ENCODE measurements at places on chromosomes 13 and 19. TPM values are rescaled to one million over a fixed set of nuclear protein-coding genes. Genes with fewer than 3 reads are reported as not detected.
A peak's percentile ranks its signal among the peaks of the same experiment; 100 is the strongest.

DNA sequence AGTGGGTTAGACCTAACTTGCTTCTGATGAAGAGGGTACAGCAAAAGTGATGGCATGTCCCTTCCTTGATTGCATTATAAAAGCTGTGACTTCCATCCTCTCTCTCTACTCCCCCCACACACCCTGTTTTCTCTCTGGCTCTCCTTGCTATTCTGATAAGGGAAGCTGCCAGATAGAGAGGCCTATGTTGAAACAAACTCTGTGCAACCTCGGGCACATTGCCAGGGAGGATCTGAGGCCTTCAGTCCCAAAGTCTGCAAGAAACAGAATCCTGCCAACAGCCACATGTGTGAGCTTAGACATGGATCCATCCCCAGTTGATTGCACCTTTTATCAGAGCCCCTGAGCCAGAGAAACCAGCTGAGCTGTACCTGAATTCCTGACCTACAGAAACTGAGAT is 44.8 kb upstream of the ARGLU1 start:
- no peak for DNase-seq

DNA sequence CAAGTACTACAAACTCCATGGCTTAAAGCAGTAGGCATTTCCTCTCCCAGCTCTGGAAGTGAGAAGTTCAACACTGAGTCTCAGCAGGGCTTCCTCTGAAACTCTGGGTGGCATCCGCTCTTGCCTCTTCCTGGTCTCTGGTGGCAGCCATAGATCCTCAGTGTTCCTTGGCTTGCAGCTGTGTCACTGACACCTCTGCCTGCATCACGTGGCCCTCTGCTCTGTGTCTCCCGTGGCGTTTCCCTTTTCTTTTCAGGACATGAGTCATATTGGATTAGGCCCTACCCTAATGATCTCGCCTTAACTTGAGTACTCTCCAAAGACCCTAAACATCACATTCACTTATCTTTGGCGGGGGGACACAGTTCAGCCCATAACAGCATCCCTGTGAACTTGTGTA is 466.7 kb downstream of the MYO16 start:
- peak; percentile 59 for DNase-seq

GRCh38 chr13:80469853-80470381 is 129.0 kb upstream of the SPRY2 start:
- peak; percentile 81 for DNase-seq

DNA sequence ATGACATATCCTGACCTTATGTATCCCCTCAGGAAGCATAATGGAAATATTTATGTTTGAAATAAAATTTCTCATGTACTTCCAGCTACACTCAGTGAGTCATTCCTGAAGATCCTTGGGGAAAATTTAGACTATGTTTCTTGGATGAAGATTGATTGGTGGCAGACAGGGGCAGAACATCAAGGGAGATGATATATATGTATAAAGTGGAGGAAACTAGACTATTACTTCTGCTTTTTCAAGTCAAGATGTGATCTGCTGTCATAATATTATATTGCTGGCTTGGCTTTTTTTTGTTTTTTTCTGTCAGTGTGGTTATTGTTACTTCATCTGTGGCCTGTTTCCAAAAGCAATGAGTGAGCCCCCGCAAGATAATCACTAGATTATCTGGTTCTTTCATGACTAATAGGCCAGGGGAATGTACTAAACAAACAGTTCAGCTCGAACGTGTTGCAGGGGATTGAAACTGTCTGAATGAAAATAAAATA is 87.2 kb upstream of the TNFSF11 start:
- DNase-seq, result peak; percentile 75

DNA sequence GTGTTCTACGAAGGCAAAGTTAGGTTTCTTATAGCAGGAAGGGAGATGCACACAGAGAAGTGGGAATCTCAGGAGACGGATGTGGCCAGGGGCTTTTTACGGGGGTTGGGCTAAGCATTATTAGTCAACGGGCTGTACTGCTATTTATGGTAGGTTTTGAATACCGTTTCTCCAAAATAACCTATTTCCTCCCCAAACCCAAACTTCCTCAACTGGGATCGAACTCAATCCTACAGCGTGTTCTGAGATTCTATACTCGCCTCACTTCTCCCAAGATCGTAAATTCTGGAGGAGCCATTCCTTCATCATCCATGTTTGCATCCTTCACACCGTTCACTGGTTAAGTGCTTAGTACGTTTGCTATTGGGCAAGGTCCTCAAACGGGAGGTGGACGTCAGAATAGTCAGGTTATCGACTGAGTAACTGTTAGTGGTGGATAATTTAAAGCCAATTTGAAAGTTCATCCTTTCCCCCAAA is 1.2 kb upstream of the TRIM13 start:
- DNase-seq, result no peak

DNA sequence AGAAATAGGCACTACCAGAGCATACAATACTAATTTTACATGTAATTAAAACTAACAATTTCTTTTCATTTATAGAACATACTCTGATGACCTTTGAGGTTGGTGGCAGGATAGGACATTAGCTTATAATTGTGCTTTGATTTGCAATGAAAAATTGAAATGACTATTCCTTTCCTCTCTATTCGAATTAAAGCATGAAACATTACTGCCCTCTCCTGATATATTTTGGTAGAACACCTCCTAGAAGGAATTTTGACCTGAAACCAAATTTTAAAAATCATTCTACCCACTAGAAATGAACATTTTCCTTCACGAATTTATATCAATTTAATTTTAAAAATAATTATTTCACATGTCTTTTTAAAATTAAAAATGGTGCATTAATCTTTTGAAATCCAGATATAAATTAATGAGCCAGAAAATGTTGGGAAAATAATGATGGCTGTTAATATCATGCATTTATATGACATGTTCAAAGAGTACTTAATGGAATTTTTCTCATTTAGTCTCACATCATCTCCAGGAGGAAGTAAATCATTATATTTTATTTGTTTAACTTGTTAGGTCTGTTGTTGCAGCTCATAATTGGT is 556.3 kb upstream of the ARGLU1 start:
- peak; percentile 21 for DNase-seq

DNA sequence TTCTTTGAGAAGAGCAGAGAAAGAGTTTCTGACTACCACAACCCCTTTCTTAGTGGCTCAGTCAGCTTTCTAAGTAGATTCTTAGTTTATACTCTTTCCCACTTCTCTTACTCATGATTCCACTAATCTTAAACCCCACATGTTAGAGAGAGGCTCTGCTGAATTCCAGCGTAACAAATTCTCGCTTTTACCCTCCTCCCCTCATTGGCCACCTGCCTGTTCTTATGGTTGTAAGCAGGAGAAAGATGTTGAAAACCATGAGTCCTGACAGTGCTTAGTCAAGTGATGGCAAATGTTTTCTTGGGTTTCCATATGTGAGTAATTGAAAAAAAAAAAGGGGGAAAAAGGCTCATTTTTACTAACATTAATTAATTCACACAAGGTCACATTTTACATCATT is 125.9 kb downstream of the ZDHHC20 start:
- DNase-seq, result no peak

DNA sequence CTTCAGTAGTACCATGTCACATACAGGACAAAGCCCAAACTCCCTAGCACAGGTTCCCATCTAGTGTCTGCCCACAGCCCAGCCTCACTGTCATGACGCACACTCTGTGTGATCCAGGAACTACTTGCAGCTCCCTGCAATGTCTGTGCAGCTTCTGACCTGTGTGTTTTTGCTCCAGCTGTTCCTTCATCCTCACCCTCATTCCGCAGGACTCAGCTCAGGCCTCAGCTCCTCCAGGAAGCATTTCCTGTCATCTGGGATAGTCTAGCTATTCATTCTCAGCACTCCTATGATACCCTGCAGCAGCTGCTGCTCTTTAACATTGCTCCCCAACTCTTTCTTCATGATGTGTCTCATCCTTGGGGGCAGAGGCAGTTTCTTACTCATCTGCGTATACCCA is 56.1 kb downstream of the ENOX1 start:
- DNase-seq, result peak; percentile 91

GRCh38 chr19:10876459-10877240 is 5.3 kb downstream of the CARM1 start:
- DNase-seq, result peak; percentile 40

- DNase-seq, result no peak
Observed at GRCh38 chr13:96991072-96991471, 3.2 kb downstream of the OXGR1 start.

DNA sequence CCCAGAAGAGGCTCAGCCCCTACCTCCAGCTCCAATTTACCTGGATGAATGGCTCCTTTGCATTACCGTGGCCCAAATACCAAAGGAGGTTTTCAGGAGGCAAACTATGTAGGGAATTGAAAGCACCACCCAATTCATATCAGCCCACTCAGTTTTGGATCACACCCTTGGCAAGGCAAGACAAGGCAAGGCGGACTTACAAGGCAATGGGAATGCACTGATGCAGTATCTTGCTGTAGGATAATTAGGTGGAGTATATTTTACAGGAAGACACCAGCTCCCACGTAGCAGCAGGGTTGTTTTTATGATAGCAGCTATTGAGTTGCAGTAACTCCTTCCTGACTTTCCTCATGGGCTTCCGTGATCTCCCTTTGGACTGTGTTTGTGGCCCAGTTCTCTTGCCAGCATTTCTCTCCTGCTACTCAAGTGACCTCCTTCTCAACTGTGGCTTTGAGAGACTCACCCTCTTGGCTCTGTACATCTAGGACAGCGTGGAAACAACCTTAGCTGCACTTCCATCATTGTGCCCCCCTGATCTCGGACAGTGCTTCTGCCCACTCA is 935.9 kb downstream of the EFNB2 start:
- no peak for DNase-seq

DNA sequence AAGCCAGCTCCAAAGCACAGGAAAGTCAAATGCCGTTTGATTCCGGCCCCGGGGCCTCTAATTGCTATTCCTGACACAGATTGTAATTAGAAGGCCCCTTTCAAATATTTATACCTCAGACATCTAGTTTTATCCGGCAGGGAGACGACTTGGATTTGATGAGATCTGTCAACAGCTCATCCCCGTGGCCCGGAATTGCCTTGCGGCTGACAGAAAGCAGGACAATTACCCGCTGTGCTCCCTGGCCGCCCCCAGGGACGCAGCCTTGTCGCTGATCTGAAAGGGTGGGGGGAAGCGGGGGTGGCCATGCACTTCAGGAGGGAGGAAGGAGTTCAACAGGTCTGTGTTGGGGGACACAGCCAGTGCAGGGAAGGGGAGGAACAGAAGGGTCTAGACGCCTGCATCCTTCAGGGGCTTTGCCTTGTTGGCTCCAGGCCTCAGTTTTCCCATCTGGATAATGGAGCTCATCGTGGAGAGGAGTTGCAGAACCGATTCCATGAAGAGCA is 1.8 kb upstream of the SHD start:
- DNase-seq, result no peak

GRCh38 chr13:94661406-94661805 is 50.9 kb downstream of the SOX21 start:
- no peak for DNase-seq

- peak; percentile 91 for DNase-seq
Observed at GRCh38 chr13:110390567-110390966, 83.5 kb downstream of the COL4A2 start.

- DNase-seq, result peak; percentile 36
Observed at GRCh38 chr19:44807652-44808462, 1.0 kb upstream of the BCAM start.

- peak; percentile 36 for DNase-seq
Observed at GRCh38 chr19:5345895-5346386, 5.3 kb upstream of the PTPRS start.

- DNase-seq, result no peak
Observed at GRCh38 chr19:34184880-34185491, 12.7 kb downstream of the LSM14A start.

DNA sequence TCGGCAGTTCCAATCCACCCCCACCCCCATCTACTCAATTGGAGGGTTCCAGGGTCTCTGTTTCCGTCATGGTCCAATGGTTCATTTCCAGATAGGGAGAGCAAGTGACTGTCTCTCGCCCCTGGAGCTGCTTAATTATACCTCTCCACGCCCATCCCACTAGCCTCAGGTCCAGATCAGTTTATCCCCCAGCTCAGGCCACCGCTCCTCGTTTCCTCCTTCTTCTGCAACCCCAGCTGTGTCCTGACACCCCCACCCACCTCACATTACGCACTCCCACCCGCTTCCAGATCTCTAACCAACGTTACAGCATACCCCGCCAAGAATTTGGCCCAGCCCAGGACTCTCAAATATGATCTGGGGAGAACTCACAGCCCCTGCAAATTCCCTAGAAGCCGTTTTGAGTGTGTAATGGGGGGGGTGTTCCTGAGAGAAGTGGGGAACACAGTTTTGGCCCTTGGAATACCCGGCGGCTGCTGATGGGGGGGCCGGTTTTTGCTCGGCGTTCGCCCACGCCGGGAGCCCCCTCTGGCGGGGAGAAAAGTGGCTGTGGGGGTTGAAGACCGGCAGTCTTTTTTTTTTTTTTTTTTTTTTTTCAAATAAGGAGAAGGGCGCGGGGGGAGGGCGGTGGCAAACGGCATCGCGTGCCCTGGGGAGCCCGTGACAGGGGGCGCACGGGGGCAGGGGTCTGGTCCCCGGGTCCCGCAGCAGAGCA is 1.7 kb upstream of the PDE4A start:
- DNase-seq, result no peak

DNA sequence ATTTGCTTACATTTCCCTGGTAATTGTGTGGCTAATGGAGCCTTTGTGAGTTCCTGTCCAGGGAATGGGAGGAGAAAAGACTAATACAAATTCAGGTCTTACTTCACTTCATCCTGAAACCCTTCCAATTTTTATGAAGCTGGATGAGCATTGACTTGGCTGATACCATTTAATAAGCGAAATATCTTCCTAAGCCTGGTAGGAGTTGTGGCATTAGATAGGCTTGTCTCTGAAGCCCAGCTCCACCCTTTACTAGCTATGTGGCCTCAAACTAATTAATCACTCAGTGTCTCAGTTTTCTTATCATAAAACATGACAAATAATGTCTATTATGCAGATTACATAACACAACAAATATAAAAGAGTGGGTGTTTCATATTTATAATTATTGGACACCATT is 106.3 kb downstream of the FGF9 start:
- no peak for DNase-seq

GRCh38 chr19:14614099-14614412 is 31.2 kb downstream of the CLEC17A start:
- no peak for DNase-seq

- peak; percentile 99 for DNase-seq
Observed at GRCh38 chr13:28574617-28575142, 79.8 kb upstream of the FLT1 start.

DNA sequence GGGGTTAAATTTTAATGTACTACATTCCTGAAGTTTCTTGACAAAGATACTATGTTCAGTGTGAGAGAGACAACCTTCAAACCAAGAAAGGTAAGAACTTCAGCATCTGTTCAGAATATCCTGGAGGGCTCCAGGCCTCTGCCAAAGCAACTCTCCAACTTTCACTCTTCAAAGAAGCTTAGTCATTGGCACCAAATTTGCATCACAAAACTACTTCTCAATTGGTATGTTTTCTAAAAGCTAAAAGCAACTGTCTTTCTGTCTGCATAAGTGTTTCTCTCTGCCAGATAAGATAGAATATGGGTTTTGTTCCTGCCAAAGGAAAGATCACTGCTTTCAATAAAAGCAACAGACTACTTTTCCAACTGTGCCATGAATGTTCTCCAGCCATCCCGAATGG is 187.4 kb downstream of the SUCLA2 start:
- DNase-seq, result no peak

- DNase-seq, result peak; percentile 43
Observed at GRCh38 chr19:31351056-31351854, 2.0 kb upstream of the TSHZ3 start.

Gene TSHZ3
- 3.6 TPM for total RNA-seq

Gene ZBTB32
- not detected for total RNA-seq

Gene ELL
- total RNA-seq, result 13.1 TPM

Gene CLEC11A
- 168 TPM for total RNA-seq

Gene CEACAM19
- not detected for total RNA-seq

Gene KL
- not detected for total RNA-seq

Gene ICAM5
- 0.31 TPM for total RNA-seq

Gene GRIK5
- not detected for total RNA-seq
